ENCODE measurements at places on chromosomes 6 and 20.

GRCh38 chr6:100948381-100949133 is 67.4 kb upstream of the ASCC3 start:
- DNase-seq: peak; percentile 70

GRCh38 chr6:121504227-121504626 is 68.8 kb downstream of the GJA1 start:
- DNase-seq: peak; percentile 74

DNA sequence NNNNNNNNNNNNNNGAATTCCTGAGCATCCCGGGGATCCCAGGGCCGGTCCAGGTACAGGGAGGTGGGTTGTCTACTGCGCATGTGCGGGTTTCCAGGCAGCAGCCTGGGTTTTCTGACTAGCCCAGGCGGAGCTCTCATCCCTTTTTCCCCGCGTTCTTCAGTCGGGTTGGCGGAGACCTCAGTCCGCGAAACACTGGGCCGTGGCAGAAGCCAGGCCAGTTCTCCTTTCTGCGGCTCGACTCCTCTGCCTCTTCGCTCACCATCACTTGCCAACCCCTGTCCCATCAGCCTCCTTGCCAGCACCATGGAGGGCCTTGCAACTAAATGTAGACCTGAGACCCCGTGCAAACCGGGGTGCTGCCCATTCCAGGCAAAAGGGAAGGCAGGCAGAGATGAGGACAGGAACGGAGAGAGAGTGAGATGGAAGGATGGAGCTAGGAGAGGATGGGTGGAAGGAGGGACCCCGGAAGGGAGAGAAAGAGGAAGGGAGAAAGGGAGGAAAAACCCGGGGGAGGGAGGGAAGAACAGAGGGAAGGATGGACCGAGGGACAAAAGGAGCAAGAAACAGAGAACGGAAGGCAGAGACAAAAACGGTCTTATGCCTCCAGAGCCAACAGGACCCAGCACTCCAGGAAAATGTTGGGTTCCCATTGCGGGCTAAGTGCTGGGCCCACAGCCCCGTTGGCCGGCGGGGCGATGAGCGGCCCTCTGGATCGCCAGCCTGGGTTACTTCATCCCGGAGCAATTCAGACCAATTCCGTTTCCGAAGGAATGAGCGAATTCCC is 445.4 kb upstream of the DEFB115 start:
- peak; percentile 45 for DNase-seq

DNA sequence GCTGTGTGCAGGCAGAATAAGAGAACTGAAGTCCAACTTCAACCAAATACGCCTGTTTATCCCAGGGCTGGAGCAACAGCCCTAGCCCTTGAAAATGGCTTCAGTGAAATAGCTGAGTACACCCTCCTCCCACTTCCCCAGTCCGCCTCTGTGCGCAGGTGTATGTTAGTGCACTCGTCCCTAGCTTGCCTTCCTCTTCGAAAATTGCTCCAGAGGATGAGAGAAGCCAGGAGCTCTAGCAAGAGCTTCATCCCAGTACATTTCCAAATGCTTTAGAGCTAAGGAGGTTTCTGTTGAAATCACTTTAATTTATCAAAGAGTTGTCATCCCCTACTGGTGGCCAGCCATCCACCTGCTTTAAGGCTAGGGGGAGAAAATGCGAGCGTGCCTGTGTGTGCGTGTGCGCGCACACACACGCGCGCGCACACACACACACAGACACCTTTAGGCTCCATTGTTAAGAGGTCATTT is 5.4 kb upstream of the POU3F2 start:
- DNase-seq: no peak
